Upper lobe of left lung (tissue), 6 donors: ENCODE measurements at places on chromosomes 3 and 15. TPM values are rescaled to one million over a fixed set of nuclear protein-coding genes. Genes with fewer than 3 reads are reported as not detected.

GRCh38 chr15:40079456-40079855 lies 29.2 kb downstream of the BMF start:
- H3K4me1 ChIP-seq: peaks cover 25% of the 10 kb centered on the region
- H3K27me3 ChIP-seq: no peaks in the 10 kb centered on the region
- no peak overlapping the region for H3K27ac ChIP-seq
- no peak for DNase-seq
- H3K36me3 ChIP-seq: no peaks in the 10 kb centered on the region
- no peak overlapping the region for H3K4me3 ChIP-seq

Gene CHRD
- total RNA-seq: 2.1 TPM

DNA sequence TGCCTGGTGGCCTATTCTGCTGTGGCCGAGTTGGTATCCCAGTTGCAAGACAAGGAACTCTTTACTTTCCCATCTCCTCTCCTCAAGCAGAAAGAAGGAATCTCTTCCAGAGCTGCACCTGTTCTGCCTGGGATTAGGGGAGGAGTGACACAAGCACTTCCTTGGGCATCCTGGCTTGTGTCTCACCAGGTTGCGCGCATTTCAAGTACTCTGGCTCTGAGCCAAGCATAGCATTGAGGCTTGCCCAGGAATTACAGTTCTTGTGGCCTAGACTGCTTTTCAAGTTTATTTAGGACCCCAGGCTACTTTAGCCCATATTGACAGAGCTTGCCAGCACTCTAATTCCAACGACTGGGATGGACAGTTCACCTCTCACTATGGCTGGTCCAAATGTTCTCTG lies 150.5 kb downstream of the RSRC1 start:
- DNase-seq: no peak
- H3K4me1 ChIP-seq: no peaks in the 10 kb centered on the region
- no peak overlapping the region for H3K4me3 ChIP-seq
- no peaks in the 10 kb centered on the region for H3K27me3 ChIP-seq

DNA sequence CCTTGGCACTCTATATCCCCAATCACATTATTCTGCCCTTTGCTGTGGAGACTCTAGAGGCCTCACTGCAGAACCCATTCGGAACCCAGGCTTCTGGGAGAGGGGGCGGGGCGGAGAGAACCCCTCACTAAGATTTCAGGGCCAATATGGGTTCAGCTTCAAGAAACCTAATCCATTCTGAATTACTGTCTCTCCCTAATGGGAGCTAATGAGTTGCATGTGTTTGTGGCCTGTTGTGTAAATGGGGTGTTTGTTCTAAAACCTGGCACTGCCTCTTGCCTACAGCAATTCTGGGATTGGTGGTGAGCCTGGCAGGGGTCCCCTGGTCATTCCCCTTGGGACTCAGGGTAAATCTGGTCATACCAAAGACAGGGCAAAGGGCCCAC lies 605 bp upstream of the RASL12 start:
- no peaks in the 10 kb centered on the region for H3K36me3 ChIP-seq
- H3K27ac ChIP-seq: peak overlapping the region; percentile 89
- H3K27me3 ChIP-seq: no peaks in the 10 kb centered on the region

DNA sequence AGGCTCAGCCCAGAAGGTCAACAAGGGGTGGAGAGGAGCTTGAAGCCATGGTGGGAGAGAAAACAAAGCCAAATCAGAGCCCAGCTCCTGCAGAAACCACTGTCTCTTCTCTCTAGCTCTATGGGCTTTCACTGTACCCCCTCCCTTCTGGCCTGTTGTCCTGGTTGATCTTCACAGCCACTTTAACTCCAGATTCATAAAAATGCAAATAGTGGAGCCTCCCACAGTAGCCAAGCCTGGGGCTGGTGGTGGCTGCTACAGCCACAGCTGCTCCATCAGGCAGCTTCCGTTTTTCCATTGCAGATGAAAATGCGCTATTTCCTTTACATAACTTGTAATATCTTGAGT lies 20.7 kb upstream of the CAV3 start:
- no peak overlapping the region for H3K4me3 ChIP-seq
- no peaks in the 10 kb centered on the region for H3K36me3 ChIP-seq
- no peak overlapping the region for H3K27ac ChIP-seq
- DNase-seq: no peak
- no peaks in the 10 kb centered on the region for H3K4me1 ChIP-seq
- H3K27me3 ChIP-seq: no peaks in the 10 kb centered on the region

Gene PRR20G
- not detected for total RNA-seq

Gene SPATA12
- total RNA-seq: 0.27 TPM

Gene KLF15
- 46.8 TPM for total RNA-seq

Gene HOMER2
- 22.0 TPM for total RNA-seq

DNA sequence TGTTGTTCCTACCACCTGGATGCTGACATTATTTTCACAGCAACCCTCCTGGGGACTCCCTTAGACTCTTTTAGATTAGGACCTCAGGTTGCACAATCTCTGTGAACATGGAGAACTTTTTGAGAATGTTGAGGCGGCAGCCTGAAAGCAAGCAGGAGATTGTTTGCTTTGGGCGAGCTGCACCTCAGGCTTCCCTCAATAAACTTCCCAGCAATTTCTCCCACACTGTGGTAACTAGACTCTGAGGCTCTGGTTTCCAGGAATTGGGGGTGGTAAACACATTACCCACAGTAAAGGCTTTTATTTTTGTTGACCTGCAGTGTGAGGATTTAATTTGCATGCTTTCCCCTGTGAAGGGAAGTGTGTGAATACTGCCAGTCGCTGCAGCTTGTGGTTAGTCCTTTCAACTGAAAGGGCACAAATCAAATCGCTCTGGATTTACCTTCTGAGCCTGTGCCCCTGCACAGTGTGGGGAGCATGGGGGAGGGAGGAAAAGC lies 35.2 kb upstream of the SIAH2 start:
- no peaks in the 10 kb centered on the region for H3K4me1 ChIP-seq
- H3K4me3 ChIP-seq: no peak overlapping the region
- H3K36me3 ChIP-seq: no peaks in the 10 kb centered on the region
- DNase-seq: peak; percentile 41
- no peaks in the 10 kb centered on the region for H3K27me3 ChIP-seq

- DNase-seq: no peak
- peaks cover 62% of the 10 kb centered on the region for H3K4me1 ChIP-seq
- peak overlapping the region; percentile 70 for H3K4me3 ChIP-seq
- H3K36me3 ChIP-seq: no peaks in the 10 kb centered on the region
Measured at GRCh38 chr15:31328428-31328968, 1.9 kb downstream of the KLF13 start.

GRCh38 chr3:196514350-196514716 lies 813 bp downstream of the SMCO1 start:
- H3K27ac ChIP-seq: no peak overlapping the region
- no peak for DNase-seq
- no peaks in the 10 kb centered on the region for H3K4me1 ChIP-seq
- H3K4me3 ChIP-seq: no peak overlapping the region
- no peaks in the 10 kb centered on the region for H3K36me3 ChIP-seq

GRCh38 chr15:52351206-52351908 lies 55.8 kb upstream of the MYO5C start:
- H3K36me3 ChIP-seq: no peaks in the 10 kb centered on the region
- DNase-seq: no peak
- no peaks in the 10 kb centered on the region for H3K27me3 ChIP-seq

GRCh38 chr3:67656614-67657013 lies 2.2 kb upstream of the SUCLG2 start:
- H3K4me3 ChIP-seq: no peak overlapping the region
- no peaks in the 10 kb centered on the region for H3K27me3 ChIP-seq
- no peak for DNase-seq
- H3K36me3 ChIP-seq: no peaks in the 10 kb centered on the region

DNA sequence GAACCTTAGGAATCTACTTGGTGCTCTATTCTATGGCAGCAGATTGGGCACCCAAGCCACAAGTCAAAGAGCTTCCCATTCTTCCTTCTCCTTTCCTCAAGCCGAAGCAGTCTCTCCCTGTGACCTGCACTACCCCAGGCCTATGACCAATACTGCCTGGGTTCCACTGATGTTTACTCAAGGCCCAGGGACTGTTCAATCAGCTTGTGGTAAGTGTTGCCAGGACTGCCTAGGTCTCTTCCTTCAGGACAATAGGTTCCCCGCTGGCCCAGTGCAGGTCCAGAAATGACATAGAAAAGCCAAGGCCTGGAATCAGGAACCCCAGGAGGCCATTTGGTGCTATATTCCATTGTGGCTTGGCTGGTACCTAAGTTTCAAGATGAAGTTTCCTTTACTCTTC lies 397.9 kb downstream of the ZIC4 start:
- no peaks in the 10 kb centered on the region for H3K36me3 ChIP-seq
- no peak for DNase-seq
- no peaks in the 10 kb centered on the region for H3K27me3 ChIP-seq
- H3K27ac ChIP-seq: no peak overlapping the region
- no peak overlapping the region for H3K4me3 ChIP-seq

GRCh38 chr15:101578443-101578894 lies 73.7 kb downstream of the TM2D3 start:
- no peaks in the 10 kb centered on the region for H3K4me1 ChIP-seq
- no peak for DNase-seq
- no peaks in the 10 kb centered on the region for H3K36me3 ChIP-seq

- H3K27me3 ChIP-seq: no peaks in the 10 kb centered on the region
- H3K4me3 ChIP-seq: no peak overlapping the region
- no peaks in the 10 kb centered on the region for H3K4me1 ChIP-seq
- H3K27ac ChIP-seq: no peak overlapping the region
- H3K36me3 ChIP-seq: no peaks in the 10 kb centered on the region
- DNase-seq: no peak
Measured at GRCh38 chr3:66656609-66657008, 155.8 kb upstream of the LRIG1 start.

Gene CYFIP1
- 100 TPM for total RNA-seq

DNA sequence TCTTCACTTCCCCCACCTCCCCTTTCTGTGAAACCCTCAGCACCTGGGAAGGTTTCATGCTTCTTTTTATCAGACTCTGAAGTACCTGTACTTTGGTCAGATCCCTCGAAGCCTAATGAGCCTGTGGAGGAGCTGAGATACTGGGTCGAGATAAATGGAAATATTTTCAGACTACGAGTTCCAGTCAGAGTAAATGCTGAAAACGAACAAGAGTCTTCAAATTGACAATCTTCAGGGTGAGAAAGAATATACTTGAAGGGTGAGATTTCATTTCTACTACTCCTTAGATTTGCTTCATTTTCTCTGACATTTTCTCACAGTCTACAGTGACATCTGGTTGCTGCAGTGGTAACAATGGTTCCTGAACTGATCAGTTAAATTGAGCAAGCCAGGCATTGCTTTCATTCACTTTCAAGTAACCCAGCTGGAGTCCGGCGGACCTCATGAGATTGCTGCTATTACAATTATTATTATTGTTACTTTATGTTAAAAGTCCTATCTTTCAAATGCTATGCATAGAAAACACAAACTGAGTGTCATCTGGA lies 337.2 kb downstream of the VGLL3 start:
- H3K27me3 ChIP-seq: no peaks in the 10 kb centered on the region
- H3K27ac ChIP-seq: no peak overlapping the region
- no peak overlapping the region for H3K4me3 ChIP-seq
- no peaks in the 10 kb centered on the region for H3K4me1 ChIP-seq
- no peak for DNase-seq
- no peaks in the 10 kb centered on the region for H3K36me3 ChIP-seq

GRCh38 chr3:188697127-188697526 lies 474.6 kb upstream of the TPRG1 start:
- H3K27me3 ChIP-seq: no peaks in the 10 kb centered on the region
- H3K4me3 ChIP-seq: no peak overlapping the region
- no peak overlapping the region for H3K27ac ChIP-seq
- DNase-seq: no peak
- no peaks in the 10 kb centered on the region for H3K4me1 ChIP-seq
- H3K36me3 ChIP-seq: no peaks in the 10 kb centered on the region
